ENCODE measurements at places on chromosomes 4 and X.

DNA sequence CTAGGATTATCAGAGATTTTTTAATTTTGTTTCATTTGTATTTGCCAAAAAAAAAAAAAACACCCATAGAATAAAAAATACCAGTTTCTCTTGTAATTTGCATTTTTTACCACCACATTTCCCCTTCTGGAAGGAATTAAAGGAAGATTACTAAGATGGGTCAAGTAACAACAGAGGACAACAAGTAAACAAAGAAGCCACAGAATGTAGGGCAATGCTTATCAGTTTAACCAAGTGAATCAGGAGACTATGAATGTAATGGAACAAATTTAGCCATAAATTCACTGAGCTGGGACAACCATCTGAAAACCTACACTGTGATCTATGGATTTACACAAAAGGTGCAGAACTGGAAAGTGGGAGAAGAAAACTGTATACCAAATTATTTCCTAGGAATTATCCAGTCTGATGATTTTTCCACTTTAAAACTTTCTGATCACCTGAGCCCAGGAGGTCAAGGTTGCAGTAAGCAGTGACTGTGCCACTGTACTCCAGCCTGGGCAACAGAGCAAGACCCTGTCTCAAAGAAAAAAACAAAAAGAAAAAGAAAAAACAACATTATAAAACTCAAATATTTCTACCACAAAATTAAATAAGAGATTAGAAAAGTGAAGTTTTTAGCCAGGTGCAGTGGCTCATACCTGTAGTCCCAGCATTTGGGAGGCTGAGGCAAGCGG lies 32.4 kb downstream of the LRBA start:
- DNase-seq, result no peak

GRCh38 chrX:68991691-68992345 lies 163.0 kb downstream of the EFNB1 start:
- DNase-seq, result peak; percentile 53

DNA sequence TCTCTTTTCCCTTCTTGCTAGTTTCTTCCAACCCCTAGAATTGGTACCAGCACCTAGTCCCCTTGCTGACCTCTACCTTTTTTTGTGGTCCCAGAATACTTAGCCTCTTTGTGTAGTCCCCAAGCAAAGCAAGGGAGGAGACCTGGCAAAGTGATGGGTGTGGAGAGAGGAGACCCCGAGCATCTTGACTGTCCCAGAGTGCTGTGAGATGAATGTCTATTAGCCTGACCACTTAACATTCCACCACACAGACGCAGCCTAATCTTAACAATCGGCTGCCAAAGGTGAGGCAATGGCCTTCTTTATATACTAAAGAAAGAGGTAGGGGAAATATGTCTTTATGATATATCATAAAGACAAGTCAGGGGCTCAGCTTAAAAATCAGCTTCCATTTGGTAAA lies 55.9 kb downstream of the TRIM2 start:
- DNase-seq, result no peak

DNA sequence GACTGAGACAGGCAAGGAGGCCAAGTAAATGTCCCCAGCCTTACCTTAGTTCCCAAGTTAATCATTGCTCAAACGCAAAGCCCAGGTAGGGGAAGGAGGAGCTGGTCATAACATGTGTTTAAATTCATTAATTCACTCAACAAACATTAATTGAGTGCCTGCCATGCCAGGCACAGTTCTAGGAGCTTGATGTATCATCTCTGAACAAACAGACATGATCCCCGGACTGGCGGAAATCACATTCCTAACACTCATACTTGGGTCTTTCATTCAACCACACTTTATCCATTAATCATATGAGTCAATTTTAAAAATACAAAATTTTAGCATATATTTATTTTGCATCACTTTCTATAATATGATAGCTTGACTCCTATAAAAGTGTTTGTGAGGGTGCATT lies 335.3 kb upstream of the NOCT start:
- no peak for DNase-seq

GRCh38 chrX:75045369-75045768 lies 110.7 kb downstream of the ABCB7 start:
- no peak for DNase-seq

DNA sequence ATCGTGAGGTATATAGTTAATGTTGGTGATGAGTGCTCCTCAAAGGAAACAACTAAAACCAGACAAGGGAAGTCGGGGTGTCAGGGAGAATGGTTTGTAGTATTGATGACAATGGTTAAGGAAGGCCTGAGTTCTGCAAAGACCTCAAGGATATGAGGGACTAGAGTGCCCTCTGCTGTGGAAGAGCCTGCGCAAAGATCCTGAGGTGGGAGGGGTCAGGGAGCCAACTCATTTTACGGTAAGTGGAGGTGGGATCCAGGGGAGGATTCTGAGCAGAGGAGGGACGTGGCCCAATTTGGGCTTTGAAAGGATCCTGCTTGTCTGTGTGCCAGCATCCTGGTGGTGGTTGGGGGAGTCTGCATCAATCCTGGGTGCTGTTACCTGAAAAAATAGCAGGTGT lies 11.3 kb downstream of the UBA1 start:
- no peak for DNase-seq

GRCh38 chr4:147370473-147370872 lies 110.4 kb upstream of the EDNRA start:
- DNase-seq, result no peak

DNA sequence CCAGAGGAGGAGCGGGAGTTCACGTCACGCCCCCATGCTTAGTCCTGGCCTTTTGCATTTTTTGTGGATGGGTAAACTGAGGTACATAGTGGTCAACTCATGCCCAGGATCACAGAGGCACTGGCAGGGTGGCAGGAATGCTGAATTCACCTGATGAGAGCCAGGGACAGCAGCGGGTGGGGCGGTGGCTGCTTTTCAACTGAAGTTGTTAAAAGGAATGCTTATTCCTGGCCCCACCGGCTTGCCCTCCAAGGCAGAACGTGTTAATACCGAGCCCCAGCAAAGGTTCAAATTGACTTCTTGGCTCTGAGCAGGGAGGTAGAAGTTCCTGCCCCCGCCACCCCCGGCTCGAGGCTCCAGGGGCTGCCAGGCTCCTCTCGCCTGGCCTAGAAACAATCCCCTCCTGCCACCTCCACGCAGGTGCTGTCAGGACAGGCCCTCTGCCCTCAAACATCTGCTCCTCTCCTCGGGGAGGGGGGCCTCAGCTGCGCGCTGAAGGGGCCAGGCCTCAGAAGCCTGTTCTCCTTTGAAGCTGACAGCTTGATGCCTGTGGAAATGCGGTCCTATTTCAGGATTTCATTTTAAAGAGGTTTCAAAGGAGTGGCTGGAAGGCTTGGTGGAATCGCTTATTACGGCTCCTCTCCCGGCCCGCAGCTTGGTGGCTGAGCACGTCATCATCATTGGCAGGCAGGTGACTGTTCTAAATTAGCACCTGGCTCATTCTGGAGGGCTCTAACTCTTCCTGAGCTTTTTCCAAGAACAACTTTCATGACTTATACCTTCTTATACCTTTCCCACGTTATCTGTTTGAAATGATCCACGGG lies 93.0 kb downstream of the PHKA2 start:
- no peak for DNase-seq

- no peak for DNase-seq
Observed at GRCh38 chr4:52370576-52370975, 288.5 kb downstream of the USP46 start.

DNA sequence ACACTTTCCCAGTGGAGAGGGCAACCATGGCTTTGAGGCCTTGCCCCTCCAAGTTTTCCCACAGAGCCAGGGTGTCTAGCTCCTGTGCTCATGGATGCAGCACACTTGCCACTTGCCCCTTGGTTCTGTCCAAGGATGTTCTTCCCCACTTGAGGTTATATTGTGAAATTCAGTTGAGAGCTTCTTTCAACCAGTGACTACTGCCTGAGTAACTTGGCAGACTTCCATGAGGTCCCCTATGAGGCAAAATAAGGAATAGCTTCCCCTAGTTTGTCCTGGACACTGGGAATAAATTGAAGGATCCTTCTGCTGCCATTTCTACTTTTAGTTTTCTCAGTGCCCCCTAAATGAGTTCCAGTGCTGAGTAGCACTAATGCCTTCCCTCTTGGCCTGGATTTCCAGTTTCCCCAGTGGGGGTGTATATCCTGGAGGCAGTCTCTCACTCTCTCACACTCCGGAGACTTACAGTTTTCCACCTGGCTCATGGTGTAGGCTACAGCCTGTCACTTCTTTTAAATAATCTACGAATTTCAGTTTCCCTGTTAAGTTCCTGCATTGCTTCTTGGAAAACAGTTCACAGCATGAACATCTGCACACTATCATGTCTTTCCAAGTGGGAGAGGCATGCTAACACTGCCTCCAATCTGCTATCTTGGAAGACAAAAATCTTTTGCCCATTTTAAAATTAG lies 36.4 kb upstream of the ADH4 start:
- no peak for DNase-seq

DNA sequence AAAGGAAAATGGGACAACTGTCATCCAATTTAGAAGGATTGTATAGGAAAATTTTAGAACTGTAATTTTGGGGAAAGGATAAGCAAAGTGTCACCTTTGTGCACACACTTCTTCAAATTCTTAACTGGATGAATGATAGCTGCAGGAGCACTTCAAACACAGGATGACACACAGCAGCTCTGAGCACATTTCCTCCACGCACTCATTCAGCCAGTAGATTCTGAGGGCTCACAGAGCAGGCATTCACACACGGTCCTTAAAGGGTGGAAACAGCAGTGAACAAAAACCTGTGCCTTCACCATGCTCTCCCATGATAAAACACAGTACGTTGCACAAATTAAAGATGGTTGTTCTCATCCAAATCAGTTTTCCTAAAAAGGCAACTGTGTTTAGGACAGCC lies 38.5 kb upstream of the KLF3 start:
- DNase-seq, result no peak

DNA sequence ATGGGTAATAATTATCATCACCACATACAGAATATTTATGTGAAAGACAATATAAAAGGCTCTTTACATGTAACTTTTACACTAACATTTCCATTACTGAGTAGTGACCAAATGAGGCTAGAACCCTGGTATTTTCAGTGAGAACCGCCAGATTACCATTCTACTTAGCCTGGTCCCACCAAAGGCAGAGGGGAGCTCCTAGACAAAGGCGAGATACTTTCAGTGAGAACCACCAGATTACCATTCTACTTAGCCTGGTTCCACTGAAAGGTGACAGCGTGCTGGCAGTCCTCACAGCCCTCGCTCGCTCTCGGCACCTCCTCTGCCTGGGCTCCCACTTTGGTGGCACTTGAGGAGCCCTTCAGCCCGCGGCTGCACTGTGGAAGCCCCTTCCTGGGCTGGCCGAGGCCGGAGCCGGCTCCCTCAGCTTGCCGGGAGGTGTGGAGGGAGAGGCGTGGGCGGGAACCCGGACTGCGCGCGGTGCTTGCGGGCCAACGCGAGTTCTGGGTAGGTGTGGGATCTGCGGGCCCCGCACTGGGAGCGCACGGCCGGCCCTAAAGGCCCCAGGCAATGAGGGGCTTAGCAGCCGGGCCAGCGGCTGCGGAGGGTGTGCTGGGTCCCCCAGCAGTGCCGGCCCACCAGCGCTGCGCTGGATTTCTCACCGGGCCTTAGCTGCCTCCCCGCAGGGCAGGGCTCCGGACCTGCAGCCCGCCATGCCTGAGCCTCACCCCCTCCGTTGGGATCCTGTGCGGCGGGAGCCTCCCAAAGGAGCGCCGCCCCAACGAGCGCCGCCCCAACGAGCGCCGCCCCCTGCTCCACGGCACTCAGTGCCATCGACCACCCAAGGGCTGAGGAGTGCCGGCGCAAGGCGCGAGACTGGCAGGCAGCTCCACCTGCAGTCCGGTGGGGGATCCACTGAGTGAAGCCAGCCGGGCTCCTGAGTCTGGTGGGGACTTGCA lies 1276.1 kb downstream of the PCDH7 start:
- DNase-seq, result no peak

GRCh38 chrX:118726887-118727685 lies at the start of gene IL13RA1:
Gene IL13RA1 (plus strand): TSS chrX:118727606. CDS start chrX:118727639, 33 bp downstream.
- peak; percentile 91 for DNase-seq

DNA sequence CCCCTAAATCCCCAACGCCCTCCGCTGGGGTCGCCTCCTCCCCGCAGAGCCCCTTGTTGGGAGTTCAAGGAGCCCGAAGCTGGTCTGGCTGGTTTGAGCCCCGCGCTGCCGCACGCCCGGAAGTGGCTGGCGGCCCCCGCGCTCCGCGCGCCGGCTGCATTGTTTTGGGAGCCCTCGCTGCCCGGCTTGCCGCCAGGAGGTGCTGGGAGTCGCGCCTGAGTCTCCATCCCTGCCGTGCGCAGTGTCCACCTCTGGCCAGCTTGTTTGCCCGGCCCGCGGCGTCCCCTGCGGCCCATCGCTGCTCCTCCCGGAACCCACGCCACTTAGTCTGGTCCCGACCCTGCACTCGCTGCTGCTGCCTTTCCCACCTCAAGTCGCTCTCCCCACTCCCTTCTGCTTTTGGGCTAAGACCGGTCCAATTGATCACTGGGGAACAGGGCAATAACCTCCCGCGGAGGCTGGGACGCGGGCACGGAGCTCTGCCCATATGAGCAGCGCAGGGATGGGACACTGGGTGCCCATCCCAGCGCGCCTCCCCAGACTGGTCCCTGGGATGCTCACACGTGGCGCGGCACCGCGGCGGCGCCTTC lies 2.2 kb upstream of the SFRP2 start:
- DNase-seq, result no peak

DNA sequence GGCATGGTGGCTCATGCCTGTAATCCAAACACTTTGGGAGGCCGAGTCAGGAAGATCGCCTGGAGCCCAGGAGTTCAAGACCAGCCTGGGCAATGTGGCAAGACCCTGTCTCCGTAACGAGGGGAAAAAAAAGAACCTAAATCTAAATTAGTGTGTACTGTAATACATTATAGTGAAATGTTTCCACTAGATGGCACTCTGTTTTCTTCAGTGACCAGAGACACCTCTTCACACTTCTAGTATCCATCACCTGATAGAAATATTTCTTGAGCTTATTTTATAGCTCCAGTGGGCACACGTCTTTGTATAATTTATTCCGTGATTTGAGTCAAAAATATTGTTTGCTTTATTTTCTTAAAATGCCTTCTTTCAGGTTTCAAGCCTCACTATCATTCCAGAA lies 600.9 kb upstream of the DIPK2B start:
- no peak for DNase-seq

DNA sequence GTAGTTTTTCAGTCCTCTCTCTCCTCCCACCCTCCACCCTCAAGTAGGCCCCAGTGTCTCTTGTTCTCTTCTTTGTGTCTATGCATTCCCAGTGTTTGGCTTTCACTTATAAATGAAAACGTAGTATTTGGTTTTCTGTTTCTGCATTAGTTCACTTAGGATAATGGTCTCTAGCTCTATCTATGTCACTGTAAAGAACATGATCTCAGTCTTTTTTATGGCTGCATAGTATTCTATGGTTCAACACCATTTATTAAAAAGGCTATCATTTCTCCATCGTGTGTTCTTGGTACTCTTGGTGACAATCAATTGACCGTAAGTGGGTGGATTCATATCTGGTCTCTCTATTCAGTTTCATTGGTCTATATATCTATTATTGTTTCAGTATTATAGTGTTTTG lies 18.7 kb upstream of the IL2 start:
- no peak for DNase-seq
